Glomerular endothelial cell (primary cell): ENCODE measurements at places on chromosomes 1 and 21. TPM values are rescaled to one million over a fixed set of nuclear protein-coding genes. Genes with fewer than 3 reads are reported as not detected.

- no peak for DNase-seq
These were observed 44.8 kb upstream of the POU2F1 start for GRCh38 chr1:167175901-167176300.

REN gene
- total RNA-seq, result 0.10 and 0.29 TPM in 2 replicates

DNA sequence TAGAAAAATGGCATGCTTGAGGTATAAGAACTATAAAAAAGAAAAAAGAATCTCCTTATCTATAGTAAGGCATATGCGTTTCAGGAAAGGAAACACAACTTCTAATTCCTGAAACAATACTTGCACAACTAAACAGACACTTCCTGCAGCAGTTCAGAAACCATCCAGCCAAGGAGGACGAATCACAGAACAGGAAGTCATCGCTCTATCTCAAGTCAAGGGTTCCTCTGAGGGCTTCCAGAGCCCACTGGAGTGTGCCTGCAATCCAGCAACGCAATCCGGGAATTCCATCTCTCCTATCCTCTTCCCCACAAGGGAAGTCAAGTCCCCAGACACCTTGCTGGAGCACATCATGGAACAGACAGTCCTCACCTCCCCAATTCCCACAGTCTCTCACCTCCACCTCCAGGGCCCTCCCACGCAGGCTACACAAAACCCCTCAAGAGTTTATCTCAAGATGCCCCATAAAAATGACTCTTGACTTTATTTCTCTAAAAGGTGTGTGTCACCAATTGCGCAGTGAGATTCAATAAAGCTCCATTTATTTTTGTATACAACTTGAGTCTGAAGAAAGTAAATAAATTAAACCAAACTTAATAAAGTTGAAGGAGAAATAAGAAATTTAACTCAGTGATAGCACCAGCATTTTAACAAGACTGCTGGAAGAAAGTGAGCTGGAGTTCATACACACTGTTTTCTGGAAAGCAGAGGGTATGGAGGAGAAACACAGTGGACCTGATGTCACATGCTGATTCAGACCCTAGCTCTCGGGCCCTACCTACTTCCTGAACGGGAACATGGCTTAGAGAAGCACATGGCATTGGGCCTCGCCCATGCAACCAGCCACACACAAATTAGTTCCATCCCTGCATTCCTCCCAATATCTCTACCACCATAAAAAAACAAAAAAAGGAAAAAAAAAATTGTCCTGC lies 39.9 kb downstream of the SIPA1L2 start:
- DNase-seq, result no peak

PKLR gene
- not detected in 2 replicates for total RNA-seq

DNA sequence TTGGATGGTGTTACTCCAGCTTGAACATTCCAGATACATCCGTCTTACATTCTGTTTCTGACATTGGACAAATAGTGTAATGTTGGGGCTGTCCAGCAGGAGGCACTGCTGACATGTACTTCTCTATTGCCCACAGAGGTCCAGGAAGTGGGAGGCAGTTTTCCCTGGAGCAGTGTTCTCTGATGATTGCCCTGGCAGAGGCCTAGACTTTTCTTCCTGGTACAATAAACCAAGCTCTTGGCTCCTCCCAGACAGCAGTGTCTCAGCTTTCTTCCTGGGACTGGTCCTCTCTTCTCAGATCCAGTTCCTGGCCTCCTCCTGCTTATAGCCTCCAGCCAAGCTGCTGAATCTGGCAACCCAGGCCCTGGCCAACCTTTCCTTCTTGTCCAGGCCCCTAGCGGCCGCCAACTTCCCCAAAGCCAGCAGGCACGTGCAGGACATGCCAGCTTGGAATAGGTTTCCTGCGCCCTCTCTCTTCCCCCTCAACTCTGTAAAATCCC lies 14.9 kb upstream of the IFNLR1 start:
- peak; percentile 55 for DNase-seq

DNA sequence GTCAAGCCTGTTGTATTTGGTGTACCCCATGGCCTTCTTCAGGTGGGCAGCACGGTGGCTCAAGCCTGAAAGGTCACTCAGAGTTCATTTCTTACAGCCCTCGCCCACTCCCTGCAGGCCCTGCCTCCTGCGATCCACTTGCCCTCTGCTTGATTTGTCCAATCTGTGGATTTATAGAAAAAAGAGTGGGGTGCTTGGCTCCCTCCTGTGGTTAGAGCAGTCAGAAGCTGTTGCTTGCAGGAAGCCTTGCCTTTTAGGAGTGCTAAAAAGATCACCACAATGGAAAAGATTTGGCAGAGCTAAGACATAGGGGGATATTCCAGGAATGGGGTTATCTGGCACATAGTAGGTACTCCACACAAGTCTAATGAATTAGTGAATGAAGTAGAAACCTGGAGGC lies 108.0 kb upstream of the TRABD2B start:
- no peak for DNase-seq

GRCh38 chr21:37532868-37533780 lies 166.6 kb downstream of the DYRK1A start:
- no peak for DNase-seq

KPRP gene
- not detected in 2 replicates for total RNA-seq

DNA sequence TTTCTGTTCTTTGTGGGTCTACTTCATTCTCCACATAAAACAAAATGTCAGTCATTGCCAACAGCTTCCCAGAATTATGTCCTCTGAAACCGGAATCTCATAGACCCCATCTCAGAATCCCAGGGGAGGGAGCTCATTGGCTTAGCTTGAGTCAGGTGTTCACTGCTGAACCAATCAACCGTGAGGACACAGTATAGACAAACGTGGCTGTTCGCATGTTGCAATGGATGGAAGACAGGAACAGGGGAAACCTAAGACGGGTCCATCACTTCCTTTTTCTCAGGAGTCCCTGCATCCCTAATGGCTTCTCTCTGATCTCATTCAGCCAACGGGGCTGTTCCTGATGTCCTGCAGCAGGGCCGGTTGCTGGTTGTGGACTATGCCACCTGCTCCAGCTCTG lies 9.1 kb downstream of the CELA2A start:
- DNase-seq, result no peak

GUCA2A gene
- not detected in 2 replicates for total RNA-seq

DNA sequence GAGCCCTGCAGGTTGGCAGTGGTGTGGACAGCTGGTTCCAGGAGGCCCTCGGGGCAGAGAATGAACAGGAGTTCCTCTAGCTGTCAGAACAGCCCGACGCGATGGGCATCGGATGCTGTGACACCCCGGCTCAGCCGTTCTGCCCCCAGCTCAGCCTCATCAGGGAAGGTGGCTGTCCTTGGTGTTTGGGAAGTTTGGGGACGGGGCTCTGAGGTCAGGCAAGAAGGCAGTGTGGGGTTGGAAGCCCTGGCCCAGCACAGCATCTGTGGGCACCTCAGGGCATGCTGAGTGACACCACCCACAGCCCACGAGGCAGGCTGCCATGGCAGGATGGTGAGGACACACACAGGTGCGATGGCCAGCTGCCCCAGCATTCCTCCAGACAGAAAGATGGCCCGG lies 40.9 kb upstream of the CCDC27 start:
- no peak for DNase-seq

C1orf141 gene
- total RNA-seq, result not detected in 2 replicates

DNA sequence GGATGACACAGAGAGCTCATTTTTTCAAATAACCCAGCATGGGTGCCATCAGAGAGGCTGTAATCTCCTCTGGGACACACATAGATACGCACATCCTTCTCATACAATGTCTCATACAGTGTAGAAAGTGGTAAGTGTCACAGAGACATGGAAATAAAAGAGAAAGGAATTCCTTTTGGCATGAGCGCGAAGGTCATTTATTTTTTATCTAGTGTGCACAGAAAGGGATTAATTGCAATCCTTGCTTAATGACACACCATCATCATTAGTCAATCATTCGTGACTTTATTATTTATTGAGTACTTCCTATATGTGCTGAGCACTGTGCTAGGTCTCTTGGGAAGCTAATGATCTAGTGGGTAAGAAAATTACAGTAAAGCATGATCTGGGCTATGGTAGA lies 5.0 kb downstream of the ZSCAN20 start:
- DNase-seq, result no peak

GRCh38 chr1:17078991-17079868 lies 25.4 kb upstream of the SDHB start:
- DNase-seq, result no peak

- DNase-seq, result no peak
These were observed 65.4 kb downstream of the ABCA4 start for GRCh38 chr1:94055459-94056122.

DNA sequence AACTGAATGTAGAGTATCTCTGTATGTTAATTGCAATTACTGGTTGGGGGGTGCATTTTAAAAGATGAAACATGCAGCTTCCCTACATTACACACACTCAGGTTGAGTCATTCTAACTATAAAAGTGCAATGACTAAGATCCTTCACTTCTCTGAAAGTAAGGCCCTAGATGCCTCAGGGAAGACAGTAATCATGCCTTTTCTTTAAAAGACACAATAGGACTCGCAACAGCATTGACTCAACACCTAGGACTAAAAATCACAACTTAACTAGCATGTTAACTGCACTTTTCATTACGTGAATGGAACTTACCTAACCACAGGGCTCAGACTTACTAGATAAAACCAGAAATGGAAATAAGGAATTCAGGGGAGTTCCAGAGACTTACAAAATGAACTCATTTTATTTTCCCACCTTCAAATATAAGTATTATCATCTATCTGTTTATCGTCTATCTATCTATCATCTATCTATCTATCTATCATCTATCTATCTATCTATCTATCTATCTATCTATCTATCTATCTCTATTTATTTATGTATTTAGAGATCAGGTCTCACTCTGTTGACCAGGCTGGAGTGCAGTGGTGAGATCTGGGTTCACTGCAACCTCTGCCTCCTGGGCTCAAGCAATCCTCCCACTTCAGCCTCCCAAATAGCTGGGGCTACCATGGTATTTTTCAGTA lies 47.8 kb downstream of the CHML start:
- DNase-seq, result no peak

GRCh38 chr1:20499718-20500117 lies 8.2 kb downstream of the MUL1 start:
- no peak for DNase-seq

PDZK1IP1 gene
- not detected in 2 replicates for total RNA-seq

CD48 gene
- total RNA-seq, result not detected in 2 replicates

DNA sequence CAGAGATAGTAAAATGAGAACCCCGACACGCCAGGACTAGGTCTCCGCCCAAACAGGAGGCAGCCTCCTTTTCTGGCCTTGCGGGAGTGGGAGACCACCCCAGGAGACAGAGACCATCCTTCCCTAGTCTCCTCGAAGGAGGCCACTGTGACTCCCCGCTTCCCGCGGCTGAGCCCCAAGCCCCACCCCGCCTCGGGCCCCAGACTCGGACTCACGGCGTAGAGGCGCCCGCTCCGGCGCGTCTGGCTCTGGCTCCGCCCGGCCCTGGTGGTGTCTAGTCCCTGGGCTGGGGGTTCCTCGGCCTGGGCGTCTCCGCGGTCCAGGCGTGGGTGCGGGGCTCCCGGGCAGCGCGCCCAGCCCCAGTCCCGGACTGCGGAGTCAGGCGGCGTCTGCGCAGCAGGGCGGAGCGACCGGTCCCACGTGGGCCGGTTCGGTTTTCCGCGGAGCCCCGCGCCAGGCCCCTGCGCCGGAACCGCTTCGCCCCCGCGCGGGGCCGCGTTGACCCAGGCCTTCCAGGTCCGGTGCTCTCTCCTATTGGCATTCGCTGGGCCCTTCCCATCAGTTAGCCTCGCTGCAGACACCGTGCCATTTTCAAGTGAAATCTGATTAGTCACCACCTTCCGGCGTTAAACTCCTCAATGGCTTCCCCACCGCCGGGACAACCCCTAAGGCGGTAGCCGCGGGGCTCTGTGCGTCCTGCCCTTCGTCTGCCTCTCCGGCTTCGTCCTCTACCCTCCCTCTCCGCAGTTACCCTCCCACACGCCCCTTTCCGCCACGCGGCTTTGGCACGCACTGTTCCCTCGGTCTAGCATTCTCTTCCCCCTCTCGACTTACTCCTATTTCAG lies at the start of gene C1orf216:
Gene C1orf216 (minus strand): TSS at position 393 of the 845 bp plus-strand sequence. CDS start 2,563 bp downstream, outside the sequence.
- DNase-seq, result no peak

- DNase-seq, result no peak
These were observed 2.1 kb upstream of the IPP start for GRCh38 chr1:45752441-45753052.

BOLA1 gene
- 14.2 and 15.0 TPM in 2 replicates for total RNA-seq

- no peak for DNase-seq
These were observed 155.4 kb upstream of the DUSP10 start for GRCh38 chr1:221897321-221897721.

DNA sequence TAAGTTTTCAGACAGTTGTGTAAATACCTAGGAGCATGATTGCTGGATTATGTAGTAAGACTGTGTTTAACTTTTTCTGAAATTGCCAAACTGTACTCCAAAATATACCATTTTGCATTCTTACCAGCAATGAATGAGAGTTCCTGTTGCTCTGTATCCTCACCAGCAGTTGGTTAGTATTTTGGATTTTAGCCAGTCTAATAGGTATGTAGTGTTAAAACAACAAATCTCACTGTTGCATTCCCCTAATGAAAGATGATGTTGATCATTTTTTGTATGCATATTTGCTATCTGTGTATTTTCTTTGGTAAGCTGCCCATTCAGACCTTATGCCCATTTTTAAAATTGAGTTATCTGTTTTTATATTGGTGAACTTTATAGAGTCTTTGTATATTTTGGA lies 89.9 kb downstream of the RASAL2 start:
- no peak for DNase-seq

- DNase-seq, result no peak
These were observed 41.4 kb downstream of the YARS1 start for GRCh38 chr1:32775640-32776337.

- DNase-seq, result no peak
These were observed 29.4 kb downstream of the DYRK1A start for GRCh38 chr21:37395961-37396360.

DNA sequence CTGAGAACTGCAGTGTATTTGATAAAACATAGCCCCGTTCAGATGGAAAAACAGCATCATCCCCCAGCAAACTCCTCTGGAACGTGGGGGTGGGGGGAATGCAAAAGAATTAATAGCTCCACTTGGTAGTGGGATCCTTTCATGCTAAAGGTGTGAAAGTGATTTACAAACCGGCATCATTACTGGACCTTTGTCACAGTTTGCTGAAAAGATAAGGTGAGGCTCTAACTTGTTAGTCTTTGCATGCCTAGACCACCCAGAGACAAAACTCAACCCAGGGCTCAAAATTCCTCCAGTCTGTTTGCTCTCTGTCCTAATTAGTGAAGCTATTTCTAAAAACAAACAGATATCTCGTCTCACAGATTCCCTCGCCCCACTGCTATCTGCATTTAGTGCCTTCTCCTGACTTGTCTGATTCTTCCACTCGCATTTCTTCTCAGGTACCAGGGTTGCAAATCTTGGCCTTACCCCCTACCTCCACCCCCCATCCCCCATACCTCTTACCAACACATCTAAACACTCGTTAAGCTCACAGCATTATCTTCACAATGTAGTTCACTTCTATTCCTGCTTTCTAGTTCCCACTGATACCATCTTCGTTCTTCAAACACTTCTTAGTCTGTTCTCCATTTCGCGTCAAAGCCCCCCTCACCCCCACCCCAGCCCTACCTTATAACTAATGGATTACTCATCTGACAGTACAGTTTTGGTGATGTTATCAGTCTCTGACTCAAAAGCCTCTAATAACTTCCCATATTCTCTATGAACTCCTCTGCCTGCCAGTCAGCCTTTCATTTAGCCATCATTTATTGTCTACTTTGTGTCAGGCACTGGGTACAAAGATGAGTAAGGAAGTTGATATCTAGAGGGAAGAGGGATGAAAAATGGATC lies 11.8 kb downstream of the IER5 start:
- no peak for DNase-seq

- DNase-seq, result no peak
These were observed 39.5 kb upstream of the TNFRSF1B start for GRCh38 chr1:12127206-12127810.
